ENCODE measurements at places on chromosomes 2 and 18. TPM values are rescaled to one million over a fixed set of nuclear protein-coding genes. Genes with fewer than 3 reads are reported as not detected.

The STEAP3 gene
- total RNA-seq = 27.3 TPM

The FSHR gene
- not detected for total RNA-seq

GRCh38 chr2:102120261-102120660, 22.3 kb upstream of the IL1R1 start:
- DNase-seq = no peak

DNA sequence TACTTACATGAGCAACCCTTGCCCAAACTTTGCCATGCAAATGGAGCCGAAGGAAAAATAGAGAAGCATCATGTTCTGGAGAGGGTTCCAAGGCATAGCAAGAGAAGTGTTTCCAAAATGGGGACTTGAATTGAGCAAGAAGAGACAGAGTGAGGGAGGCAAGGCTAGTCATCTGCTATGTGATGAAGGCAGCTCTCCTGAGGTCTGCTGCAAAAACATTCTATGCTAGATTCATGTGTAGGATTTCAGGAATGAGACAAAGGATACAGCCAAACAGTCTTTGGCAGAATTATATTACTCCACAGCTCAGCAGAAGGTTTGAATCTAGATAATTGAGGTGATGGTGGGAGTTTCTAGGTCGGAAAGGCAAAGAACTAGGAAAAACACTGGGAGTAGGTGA, 24.1 kb upstream of the MRPL19 start:
- no peak for DNase-seq

DNA sequence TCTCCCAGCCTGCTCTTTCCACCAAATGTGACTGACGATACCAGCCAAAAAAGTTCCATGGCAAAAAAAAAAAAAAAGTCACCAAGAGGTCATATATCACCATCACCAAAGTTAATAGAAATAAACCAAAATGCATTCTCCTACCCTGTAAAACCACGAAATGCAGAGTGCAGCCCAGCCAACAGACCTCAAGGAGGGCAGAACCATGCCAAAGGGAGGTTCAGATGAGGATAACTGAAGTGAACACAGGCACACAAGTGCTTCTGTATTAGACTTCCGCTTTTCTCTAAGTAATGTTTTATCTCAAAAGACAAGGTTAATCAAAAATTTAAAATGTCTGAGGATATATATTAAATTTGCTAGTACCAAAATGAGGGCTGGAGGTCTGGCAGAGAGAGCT, 5.5 kb downstream of the SERPINE2 start:
- DNase-seq = no peak

DNA sequence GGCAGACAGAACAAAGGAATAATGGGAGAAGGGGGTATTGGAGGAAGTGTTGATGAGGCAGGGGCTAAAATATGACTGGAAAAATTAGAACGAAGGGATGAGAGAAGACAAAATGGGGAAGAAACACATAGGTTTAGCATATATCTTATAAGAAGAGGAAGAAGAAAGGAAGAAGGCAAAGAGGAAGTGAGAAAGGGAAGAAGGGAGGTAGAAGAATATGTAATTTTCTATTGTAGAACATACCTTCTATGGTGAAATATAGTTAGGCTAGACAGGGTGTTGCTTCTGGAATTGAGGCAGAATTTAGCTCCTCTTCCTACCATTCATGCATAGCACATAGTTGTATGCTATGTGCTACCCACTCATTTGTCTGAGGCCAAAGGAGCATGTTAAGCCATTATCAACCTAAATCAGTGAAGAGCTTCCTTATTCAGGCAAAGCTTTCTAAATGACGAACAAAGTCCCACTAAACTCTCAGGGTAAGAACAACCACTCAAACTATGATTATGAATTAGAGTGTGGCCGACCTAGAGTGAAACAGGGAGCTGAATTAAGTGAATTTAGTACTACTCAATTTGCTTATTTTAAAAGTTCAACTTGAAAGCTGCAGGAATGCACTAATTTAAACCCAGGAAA, 180.9 kb upstream of the GALNT5 start:
- DNase-seq = no peak

DNA sequence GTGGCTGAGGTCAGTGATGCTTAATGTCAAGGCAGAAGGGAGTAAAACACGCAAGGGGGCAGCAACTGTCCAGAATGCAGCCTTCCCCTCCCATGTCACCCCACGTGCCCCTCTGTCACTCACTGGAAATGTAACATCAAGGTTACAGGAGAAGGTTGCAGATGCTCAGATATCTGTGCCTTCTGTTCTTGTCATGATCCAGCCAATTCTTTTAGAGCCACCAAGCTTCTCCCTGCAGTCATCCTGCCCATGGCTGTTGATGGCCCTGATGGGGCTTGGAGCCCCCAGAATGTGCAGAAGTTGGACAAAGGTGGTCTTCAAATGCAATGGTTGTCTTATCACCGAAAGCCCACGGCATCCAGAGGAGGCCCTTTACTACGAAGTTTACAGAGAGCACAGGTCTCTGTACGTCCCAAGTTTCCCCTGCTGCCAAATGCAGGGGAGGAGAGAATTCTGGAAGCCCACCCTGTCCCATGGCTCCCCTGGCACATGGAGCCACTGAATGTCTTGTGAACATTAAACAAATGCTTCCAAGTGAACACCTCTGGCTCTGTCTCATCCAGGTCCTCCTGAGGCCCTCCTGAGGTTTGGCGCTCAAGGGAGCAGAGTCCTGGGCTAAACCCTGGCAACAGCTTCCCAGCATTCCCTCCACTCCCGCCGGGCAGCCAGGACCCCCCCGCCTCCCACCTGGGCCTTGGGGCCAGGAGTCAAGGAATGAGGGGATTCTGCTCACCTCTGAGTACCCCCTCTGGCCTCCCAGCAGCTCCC, 4.5 kb upstream of the GPR55 start:
- peak; percentile 19 for DNase-seq
